Left colon (tissue), 2 donors: ENCODE measurements at places on chromosomes 5 and 9. TPM values are rescaled to one million over a fixed set of nuclear protein-coding genes. Genes with fewer than 3 reads are reported as not detected.

The ZCCHC7 gene
- 19.1 TPM for total RNA-seq

The CAMK4 gene
- 3.1 TPM for total RNA-seq

The CCL27 gene
- not detected for total RNA-seq

The FOXD4L6 gene
- total RNA-seq, result not detected

The TOPORS gene
- 12.3 TPM for total RNA-seq

The CDC20B gene
- not detected for total RNA-seq

The C5orf52 gene
- total RNA-seq, result 3.6 TPM

The C9orf72 gene
- total RNA-seq, result 10.7 TPM

The MAST4 gene
- 20.5 TPM for total RNA-seq

The SLC45A2 gene
- 0.73 TPM for total RNA-seq

The SETX gene
- 38.7 TPM for total RNA-seq

The NR5A1 gene
- not detected for total RNA-seq

- DNase-seq, result no peak
These were observed 61.1 kb upstream of the SAP30L start for GRCh38 chr5:154384480-154385235.

DNA sequence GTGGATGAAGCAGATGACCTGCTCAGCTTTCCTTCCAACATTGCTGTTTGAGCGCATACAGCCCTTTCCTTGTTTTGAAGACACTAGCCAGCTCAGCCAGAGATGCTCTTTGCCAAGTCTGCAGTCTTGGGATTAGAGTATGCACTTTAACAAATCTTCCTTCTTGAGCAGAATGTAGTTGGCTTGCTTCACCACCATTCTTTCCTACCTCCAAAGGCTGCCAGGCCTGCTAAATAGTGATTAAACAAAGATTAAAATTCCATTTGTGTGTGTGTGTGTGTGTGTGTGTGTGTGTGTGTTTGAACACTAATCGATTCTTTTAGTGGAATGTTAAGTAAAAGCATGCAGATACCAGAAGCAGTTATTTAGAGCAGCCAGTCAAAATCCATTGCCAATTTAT lies 97.6 kb downstream of the GALNT10 start:
- DNase-seq, result no peak

DNA sequence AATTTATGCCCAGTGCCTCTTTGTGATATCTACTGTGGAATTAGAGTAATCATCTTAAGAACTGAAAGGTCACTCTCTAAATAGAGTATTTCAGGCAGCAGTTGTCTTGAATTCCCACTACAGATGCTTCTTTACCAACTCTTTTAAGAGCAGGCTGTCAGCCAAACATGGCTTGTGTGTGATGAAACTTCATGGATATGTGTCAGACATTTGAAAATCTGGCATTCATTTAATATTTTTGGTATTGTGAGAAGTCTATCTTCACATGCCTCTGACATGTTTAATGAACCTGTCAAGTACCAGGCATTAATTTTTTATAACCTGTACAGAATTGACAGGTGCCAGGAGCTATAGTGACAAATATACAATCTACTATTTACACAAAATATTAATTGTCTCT lies 318.6 kb downstream of the CDH9 start:
- no peak for DNase-seq

- DNase-seq, result no peak
These were observed 183.4 kb downstream of the DMRT2 start for GRCh38 chr9:1233568-1233967.

DNA sequence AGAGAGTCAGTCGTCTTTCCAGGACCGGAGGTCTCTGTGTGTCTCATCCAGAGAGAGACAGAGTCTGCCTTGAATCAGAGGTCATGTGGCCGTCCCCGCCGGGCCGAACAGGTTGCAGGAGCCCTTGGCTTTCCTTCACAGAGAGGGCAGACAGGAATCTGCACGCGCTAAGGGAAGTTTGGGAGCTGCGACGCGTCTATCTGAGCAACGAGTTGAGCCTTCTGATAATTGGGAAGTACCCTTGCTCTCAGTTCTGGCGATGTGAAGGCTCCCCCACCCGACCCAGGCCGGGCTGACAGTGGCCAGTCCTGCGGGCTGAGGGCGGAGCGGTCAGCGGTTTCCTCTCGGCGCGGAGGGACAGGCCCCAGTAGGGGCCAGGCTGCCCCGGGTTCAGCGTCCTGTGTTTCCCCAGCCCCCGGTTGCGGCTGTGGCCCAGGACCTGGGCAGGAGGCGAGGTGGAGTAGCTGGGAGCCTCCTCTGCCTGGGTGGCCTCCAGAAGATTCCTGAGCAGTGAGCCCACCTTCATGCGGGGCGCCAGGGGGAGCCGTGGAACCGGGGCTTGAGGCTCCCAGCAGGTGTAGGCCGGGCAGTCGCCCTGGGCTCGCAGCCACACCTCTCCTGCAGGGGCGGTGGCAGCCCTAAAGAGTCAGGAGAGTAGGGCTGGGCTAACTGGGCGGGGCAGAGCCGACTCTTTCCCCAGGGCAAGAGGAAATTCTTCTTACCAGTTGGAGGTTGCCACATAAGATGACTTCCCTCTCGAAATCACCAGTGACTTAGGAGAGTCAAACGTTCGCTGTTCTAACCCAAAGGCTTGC lies 13.9 kb downstream of the NR2F1 start:
- peak; percentile 77 for DNase-seq

DNA sequence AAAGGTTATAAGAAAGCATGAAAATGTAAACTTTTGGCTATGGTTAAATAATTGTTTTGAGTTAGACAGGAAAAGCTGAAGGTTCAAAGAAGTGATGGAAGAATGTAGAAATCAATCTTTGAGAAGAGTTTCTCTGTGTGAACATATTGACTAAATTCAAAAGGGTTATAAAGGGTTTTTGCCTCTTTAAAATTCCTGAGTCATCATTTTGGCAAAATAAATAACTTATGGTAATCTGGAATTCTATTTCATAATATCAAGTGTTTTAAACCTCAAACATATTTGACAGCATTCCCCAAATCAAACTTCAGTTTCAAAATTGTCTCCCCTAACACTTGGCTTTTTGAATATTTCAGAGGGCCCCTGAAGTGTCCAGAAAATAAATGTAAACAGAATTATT lies 60.6 kb upstream of the SPINK5 start:
- DNase-seq, result no peak

DNA sequence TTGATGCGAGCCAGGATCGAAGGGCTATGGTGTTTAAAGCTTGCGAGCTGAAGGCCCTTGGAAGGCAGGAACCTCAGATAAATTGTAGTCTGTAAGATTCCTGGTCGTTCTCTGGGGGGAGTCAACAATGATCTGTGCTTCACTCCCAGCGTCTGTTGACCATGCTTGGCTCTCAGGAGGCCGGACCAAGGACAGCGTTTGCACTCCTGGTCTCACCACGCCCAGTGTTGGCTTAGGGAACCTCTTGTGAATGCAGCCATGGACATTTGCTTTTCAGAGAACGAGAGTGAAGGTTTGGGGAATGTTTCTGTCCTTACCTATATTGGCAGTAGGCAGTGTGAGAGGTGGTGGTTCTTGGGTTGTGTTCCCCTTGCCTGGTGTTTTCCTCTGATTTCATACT lies 60.2 kb upstream of the FAM120AOS start:
- no peak for DNase-seq

DNA sequence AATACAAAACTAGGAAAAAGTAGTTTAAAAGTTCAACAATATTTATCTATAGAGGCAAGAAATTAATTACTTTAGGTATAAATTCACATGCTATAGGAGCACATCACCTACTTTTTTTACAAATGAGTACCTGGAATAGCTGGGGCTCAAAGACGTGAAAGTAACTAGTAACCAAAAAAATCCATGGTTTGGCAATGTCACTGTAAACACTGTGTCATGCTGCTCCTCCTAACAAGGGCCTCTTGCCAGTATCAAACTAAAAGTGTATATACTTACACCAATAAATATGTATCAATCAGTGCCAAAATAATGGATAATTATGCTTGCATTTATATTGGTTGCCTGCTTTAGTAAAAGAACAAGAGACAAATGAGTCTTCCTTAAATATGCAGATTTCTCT lies 78.9 kb downstream of the AP3B1 start:
- DNase-seq, result no peak

GRCh38 chr5:156540491-156540890 lies 213.5 kb downstream of the SGCD start:
- DNase-seq, result no peak

DNA sequence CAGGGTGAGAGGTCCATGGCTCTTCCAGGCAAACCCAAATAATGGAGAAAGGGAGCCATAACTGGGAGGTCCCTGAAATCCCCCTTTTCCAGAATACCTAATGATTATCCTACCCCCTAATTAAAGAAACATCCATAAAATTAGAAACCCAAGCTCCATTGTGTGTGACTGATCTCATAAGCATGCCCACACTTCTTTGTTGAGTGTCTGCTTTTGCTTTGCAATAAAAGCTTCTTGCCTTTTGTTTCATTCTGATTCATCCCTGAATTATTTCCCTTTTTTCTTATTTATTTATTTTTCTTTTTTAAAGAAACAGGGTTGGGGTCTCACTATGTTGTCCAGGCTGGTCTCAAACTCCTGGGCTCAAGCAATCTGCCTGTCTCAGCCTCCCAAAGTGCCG lies 33.1 kb downstream of the BTF3 start:
- DNase-seq, result no peak

DNA sequence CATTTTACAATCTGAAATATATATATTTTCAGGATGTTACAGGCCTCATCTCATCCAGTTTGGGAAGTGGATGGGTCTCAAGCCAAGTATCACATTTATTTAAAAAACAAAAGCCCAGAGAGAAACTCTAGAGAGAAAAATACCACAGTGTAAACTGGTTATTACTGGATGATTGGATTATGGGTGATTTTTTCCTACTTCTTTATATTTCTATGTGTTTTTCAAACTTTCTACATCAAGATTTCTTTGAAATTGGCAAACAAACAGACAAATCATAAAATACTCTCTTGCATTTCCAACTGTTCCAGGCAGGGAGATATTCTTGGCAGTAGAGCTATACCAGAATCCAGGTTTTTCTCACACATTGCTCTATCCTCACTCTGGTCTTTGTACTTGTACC lies 116.0 kb upstream of the SMIM23 start:
- DNase-seq, result no peak

- DNase-seq, result no peak
These were observed 5.5 kb downstream of the SLC25A2 start for GRCh38 chr5:141298376-141298775.

- DNase-seq, result peak; percentile 34
These were observed at the start of gene RASGRF2 for GRCh38 chr5:80959768-80960442. Gene RASGRF2, plus strand, starts transcription at chr5:80960363. Its CDS starts 376 bp downstream, at chr5:80960739.

GRCh38 chr5:68534956-68535520 lies 319.5 kb downstream of the PIK3R1 start:
- no peak for DNase-seq

DNA sequence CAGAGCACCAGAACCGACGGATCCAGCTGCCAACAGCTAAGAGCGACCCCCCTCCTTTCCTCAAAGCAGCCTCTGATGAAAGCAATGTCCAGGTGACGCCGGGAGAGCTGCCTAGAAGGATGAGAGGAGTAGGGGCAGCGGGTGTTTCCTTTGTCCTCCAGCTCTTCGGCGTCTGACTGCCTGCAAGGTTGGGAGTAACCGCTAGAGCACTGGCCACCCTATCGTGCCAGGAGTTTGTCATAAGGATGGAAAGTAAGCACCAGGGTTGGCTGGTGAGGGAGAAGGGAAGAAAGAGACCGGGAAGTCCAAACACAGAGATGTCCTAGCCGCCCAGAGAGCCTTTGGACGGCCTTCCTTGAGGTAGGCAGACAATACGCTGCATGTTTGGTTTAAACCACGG lies 10.8 kb downstream of the MRPL36 start:
- no peak for DNase-seq

GRCh38 chr9:72420783-72421182 lies 55.8 kb upstream of the ZFAND5 start:
- no peak for DNase-seq

DNA sequence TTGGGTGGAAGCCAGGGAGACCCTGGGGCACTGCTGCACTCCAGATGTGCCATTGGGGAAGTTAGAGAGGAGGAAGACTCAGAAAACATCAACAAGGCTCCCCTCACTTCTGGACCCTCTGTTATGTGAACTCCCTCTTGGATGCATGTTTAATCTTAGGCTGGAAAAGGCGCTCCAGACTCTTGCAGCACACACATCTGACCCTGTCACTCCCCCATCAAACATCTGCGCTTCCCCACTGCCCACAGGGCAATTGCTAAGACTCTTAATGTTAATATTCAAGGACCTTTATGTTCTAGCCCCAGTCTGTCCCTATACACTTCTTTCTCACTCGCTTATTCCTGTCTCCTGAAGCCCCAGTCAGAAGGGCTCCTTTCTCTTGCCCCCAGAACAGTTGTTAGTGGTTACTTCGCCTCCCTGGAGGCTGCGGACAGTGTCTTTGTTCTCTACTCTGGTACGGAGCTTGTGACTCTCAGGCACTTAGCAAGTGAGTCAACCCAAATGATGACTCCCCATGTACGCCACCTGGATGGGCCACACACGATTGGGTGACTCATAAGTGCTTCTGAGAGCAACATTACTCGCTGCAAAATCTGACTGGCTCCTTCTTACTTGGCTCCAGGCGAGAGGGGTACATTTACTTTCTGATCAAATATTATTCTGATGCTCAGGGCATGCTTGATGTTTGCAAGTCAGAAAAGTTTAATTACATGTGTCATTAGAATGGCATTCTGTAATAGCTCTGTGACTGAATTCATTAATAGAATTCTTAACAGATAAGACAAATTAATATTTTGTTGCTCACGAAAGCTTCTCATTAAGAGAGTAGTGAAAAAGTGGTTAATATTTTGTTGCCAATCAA lies 193.6 kb downstream of the HSPA4 start:
- no peak for DNase-seq

- DNase-seq, result no peak
These were observed 935.8 kb upstream of the EDIL3 start for GRCh38 chr5:85320495-85320894.

DNA sequence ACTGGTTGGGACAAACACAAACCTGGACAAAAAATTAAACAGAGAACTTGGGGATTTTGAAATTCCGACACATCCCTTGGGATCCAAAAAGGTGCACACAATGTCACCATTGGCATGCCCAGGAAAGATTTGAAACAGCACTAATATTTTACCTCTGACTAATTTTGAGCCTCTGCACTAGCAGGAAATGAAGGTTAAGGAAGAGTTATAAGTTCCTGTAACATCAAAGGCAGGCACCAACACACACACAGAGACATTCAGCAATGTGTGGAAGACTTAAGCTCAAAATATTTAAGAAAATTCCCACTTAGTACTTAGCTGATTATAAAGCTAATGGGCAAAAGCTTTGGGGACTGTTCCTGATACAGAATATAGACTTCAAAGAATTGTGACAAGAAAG lies 247.0 kb downstream of the CDH9 start:
- no peak for DNase-seq

- no peak for DNase-seq
These were observed 91.0 kb upstream of the SH3PXD2B start for GRCh38 chr5:172545291-172545801.

DNA sequence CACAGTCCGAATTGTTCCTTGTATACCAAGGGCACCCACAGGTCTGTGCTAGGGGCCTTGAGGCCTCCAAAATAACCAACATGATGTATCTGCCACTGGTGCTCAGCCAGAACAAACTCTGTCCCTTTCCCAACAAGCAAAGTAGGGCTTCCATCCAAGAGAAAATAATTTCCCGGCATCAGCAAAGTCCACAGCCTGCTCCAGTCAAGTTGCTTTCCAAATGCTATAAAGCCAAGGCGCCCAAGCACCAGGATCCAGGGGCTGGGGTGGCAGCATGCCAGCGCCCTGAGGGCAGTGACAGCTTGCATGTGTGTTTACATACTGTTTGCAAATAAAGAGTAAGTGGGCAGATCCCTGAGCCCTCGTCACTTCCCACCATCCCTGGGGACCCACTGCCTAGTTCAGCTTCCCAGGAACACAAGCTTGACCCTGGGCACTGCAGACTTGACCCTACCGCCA lies 155.9 kb downstream of the ERCC6L2 start:
- no peak for DNase-seq

GRCh38 chr5:142685418-142686209 lies at the start of gene FGF1:
Gene FGF1, minus strand, starts transcription at chr5:142686090. Its CDS starts 71,963 bp downstream, at chr5:142614127.
- no peak for DNase-seq
